ENCODE measurements at places on chromosomes 2 and 18. TPM values are rescaled to one million over a fixed set of nuclear protein-coding genes. Genes with fewer than 3 reads are reported as not detected.

The PXDN gene
- total RNA-seq, result 1.5 TPM

The RTKN gene
- 0.36 TPM for total RNA-seq

The GALNT3 gene
- total RNA-seq, result 23.7 TPM

The CBLN2 gene
- not detected for total RNA-seq

The CHRND gene
- not detected for total RNA-seq

The HSPD1 gene
- 351 TPM for total RNA-seq

The HOXD10 gene
- not detected for total RNA-seq

The LONRF2 gene
- total RNA-seq, result 0.27 TPM

The COBLL1 gene
- 0.02 TPM for total RNA-seq
